ENCODE measurements at places on chromosomes 4 and X.

- DNase-seq, result no peak
These were observed 473.3 kb upstream of the FAM47C start for GRCh38 chrX:36534900-36535299.

GRCh38 chrX:68287419-68287818 is 145.9 kb downstream of the OPHN1 start:
- DNase-seq, result no peak

- DNase-seq, result no peak
These were observed 43.7 kb downstream of the SULT1E1 start for GRCh38 chr4:69816236-69816635.

- no peak for DNase-seq
These were observed 34.0 kb downstream of the BMP2K start for GRCh38 chr4:78809928-78810835.

GRCh38 chr4:138404801-138405200 is 162.7 kb upstream of the SLC7A11 start:
- DNase-seq, result no peak

GRCh38 chr4:25970226-25970675 is 56.2 kb downstream of the SMIM20 start:
- no peak for DNase-seq

- no peak for DNase-seq
These were observed 100.1 kb upstream of the KLF3 start for GRCh38 chr4:38563707-38564495.

DNA sequence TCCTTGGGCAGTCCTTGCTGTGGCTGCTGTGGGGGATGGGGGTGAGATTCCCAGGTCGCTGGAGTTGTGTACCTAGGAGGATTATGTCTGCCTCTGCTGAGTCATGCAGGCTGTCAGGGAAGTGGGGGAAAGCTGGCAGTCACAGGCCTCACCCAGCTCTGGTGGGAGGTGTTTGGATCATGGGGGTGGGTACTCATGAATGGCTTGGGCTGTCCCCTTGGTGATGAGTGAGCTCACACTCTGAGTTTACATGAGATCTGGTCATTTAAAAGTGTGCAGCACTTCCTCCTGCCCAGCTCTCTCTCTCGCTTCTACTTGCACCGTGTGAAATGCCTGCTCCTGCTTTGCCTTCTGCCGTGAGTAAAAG is 24.6 kb upstream of the PDLIM3 start:
- DNase-seq, result peak; percentile 84

DNA sequence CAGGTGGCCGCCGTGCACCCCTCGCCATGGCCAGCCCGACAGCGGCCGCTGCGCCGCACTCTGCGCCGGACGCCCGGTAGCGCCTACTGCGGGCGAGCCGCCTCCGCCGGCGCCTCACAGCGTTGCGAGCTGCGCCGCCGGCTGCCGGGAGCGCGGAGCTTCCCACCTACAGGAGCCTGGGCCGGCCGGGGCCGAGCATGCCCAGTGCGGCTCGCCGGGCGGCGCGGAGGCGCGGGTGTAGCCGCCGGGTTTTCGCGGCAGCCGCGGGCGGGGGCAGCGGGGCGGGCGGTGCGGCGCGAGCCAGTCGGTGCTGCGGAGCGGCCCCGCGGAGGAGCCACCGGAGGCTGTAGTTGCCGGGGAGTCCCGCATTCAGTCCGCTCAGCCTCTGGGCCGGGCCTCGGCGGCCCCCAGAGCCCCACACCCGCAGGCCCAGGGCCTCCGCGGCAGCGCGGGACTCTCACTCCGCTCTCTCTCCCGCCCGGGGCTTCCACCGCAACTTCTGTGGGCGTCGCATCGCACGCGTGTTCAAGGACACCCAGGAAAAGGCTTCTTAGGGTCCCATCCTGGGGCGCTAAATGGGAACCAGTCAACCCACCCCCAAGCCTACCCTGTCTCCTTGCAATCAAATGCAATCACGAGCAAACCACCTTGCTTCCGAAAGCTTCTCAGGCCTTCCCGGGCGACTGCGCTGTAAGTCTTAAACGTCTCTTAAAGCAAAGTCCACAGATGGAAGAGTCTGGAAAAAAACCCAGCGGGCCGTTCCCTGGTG is at the start of gene MFAP3L:
MFAP3L (minus strand) TSS at position 143 of the 769 bp plus-strand sequence. CDS start 20,518 bp downstream, outside the sequence.
- DNase-seq, result peak; percentile 81

GRCh38 chrX:134520860-134521390 is 61.0 kb downstream of the HPRT1 start:
- DNase-seq, result peak; percentile 57

DNA sequence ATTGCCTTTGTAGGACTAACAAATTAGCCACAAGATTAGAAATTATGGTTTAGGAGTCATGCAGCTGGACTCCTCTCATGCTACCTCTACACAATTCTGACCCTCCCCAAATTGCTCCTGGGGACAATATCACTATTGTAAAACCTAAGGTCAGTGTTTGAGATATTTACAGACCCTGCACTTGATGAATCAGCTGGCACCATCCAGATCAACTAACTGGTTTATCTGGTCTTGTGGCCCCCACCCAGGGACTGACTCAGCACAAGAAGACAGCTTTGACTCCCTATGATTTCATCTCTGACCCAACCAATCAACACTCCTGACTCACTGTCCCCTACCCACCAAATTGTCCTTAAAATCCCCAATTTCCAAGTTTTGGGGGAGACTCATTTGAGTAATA is 192.4 kb downstream of the STPG2 start:
- no peak for DNase-seq

DNA sequence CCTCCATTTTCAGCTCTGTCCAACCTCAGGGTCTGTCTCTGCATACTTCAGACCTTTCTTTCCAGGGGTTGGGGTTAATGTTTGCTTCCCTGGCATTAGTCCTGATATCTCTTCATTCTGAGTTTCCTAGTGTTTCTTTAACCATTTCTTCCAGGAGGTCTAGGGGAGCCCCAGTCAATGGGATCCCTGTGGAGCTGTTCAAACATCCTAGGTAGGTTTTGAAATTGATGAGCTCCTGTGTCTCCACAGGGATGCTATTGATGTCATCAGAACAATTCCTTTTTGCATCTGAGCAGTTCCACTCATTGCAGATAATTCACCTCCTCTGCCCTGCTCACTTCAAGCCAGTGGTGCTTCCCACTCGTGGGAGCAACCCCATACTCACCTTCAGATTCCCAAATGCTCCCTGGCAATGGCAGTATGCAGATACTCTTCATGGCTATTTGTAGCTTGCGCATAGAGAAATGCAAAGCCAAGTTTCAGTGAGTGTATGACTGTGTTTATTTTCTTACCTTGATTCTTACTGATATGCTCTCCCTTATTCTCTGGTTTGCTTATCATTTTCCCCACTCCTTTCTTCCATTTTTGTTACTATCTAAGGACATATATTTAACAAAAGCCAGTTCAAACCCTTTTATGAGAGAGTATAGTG is 33.7 kb upstream of the LIMCH1 start:
- DNase-seq, result no peak

- no peak for DNase-seq
These were observed 325.5 kb downstream of the PCDH18 start for GRCh38 chr4:137206781-137207180.

DNA sequence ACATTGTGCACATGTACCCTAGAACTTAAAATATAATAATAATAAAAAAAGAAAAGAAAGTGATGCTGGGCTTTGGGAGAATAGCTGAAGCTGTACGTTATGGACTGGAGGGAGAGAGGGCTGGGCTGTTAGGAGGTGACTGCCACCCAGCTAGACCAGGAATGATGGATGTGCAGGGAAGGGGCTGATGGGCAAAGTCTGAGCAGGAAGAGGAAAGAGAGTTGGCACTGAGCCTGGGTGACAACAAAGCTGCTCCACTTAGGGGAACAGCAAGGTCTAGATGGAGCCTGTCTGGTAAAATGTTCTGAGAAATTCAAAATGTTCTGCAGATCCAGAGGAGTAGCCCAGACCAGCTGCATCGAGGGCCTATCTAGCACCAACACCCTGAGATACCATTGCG is 32.3 kb downstream of the MED28 start:
- DNase-seq, result no peak

DNA sequence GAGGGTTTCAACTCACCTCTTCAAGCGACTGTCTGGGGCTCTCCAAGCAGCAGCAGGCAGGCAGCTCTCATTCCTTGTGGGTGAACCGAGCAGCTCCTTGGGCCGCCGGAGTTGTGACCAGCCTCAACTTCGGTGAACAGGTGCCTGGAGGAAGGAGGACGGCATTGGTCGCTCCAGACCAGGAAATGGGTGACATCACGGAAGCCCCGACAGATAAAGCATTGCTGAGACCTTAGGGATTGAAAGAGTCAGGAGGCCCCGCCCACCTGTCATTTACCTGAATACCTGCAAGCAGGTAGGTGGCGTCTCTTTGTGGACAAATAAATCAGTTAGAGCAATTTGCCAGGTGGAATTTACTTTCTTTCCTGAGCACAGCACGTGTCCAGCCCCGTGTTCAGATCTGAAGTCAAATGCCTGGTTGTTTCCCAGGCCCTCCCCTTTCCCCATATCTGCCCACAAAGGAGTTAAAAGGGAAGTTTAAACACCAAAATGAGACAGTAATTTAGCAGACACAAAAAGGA is at the start of gene LNX1:
LNX1 (minus strand) TSS at position 115 of the 521 bp plus-strand sequence. CDS start 17,484 bp downstream, outside the sequence.
- no peak for DNase-seq

DNA sequence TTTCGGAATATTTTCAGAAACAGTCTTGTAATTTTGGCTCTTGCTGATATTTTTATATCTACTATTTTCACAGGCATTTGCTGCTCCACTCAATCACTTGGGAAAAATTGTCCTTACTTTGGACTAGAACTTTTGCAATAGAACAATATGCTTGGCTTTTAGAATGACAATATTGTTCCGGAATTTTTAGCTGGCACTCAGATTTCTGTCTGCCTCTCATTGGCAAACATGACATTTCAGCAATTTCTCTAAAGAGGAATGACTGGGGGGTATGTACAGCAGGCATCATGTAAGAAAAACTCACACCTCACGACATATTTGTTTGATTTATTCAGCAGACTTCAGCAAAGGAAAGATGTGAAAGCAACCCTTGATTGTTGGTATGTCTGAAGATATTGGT is 243.6 kb upstream of the GPRIN3 start:
- no peak for DNase-seq
